ENCODE measurements at places on chromosomes 16 and 17. TPM values are rescaled to one million over a fixed set of nuclear protein-coding genes. Genes with fewer than 3 reads are reported as not detected.

MMP25 gene
- total RNA-seq, result 0.67 TPM

RNF43 gene
- total RNA-seq, result 4.7 TPM

DNA sequence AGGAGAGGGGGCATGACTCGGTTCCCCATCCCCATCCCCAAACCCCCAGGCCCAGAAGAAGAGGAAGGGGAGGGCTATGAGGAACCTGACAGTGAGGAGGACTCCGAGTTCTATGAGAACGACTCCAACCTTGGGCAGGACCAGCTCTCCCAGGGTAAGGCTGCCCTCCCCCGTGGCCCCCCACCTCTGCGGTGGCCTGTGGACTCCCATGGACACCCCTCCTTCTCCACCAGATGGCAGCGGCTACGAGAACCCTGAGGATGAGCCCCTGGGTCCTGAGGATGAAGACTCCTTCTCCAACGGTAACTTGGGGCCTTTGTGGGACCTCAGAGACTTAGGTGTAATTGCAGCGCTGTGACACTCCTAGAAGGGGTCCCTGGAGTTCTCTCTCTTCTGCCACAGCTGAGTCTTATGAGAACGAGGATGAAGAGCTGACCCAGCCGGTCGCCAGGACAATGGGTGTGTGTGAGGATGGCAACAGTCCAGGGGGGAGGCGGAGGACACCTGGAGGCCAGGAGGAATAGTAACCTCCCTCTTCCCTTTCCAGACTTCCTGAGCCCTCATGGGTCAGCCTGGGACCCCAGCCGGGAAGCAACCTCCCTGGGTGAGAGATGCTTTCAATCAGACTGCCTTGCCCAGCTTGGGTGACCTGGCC, 5.6 kb downstream of the CD19 start:
- DNase-seq, result no peak

GRCh38 chr16:831571-832413, 31.3 kb upstream of the GNG13 start:
- no peak for DNase-seq

DNA sequence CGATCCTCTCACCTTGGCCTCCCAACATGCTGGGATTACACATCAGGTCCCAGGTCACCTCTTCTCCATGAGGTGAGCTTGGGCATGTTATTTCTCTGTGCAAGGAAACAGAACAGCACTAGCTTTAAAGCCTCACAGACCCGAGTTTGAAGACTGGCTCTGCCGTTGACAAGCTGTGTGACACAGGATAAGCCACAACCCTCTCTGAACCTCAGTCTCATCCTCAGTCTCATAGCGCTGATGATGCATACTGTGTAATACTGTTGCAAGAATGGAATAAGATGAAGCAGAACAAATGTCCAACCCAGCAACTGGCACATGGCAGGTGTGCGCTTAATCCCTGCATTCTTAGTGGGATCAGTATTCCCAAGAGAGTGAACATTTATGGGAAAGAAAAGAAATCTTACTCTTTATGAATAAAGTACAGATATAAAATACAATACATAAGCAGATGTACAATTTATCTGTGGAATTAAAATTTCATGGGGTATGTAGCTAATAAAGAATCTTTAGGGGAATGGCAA, 43.5 kb downstream of the ABAT start:
- DNase-seq, result no peak

DNA sequence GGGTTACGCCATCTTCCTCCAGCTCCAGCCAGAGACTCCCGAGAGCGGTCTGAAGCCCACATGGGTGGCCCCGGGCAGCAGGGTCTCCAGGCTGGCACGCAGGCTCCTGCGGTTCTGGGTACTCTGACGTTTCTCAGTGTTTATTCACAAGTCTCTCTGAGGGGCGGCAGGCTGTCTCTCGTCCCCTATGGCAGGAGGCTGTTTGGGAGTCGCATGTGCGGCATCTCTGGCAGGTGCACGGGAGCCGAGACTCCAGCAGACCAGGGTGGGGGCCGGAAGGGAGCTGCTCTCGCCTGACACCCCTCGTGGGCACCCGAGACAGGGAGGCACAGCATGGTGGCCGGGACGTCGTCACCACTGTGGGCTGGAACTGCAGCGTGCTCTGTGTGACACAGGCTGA, 48.1 kb downstream of the ZNF778 start:
- no peak for DNase-seq

Measured in Panc1 (cell line).